ENCODE measurements at places on chromosomes 5 and 9.

GRCh38 chr5:150017226-150018005 is 16.9 kb downstream of the HMGXB3 start:
- no peak for DNase-seq

GRCh38 chr9:37640246-37640645 is 10.5 kb upstream of the FRMPD1 start:
- DNase-seq = no peak

- DNase-seq = no peak
These were observed 348.9 kb downstream of the ARHGEF28 start for GRCh38 chr5:73974871-73975360.

DNA sequence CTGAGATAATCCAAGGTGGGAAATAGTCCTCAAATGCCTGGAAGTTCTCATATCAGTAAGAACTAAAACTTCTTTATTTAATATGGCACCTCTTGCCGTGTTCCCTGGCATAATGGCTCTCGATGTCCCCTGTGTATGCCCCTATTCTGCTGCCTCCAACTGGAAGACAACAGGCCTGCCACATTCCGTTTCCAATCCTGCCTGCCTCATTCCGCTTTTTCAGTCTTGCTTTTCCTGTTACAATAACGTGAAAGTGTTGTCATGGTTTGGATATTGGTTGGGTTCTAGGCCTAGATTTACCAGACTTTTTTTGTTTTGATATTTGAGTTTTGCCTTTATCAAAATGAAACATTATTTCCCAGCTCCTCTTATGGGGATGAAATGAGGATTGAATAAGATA is 98.2 kb downstream of the FOCAD start:
- no peak for DNase-seq

GRCh38 chr5:128135286-128135685 is 51.7 kb downstream of the SLC12A2 start:
- DNase-seq = no peak

- DNase-seq = no peak
These were observed 290.1 kb upstream of the ZNF608 start for GRCh38 chr5:125036494-125036893.

- peak; percentile 66 for DNase-seq
These were observed 75.4 kb upstream of the ANKH start for GRCh38 chr5:14946815-14947620.

DNA sequence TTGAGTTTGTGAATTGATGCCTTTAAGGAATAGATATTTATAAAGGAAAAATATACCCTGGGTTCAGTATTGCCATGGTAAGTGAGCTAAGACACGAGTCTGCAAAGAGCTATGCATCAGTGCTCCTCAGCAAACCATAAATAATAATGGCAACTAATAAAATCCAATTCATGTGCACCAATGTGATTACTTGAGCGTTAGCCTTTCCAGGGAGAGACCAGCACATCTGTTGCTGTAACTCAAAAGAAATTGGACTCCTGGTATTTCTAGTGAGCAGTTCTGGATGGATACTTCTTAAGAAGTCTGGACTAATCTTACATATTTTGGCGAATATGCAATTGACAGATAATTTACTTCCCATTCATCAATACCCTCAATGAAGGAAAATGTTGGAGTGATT is 373.3 kb downstream of the ARHGEF28 start:
- DNase-seq = no peak

- DNase-seq = no peak
These were observed 93.0 kb upstream of the COL5A1 start for GRCh38 chr9:134548618-134549017.

Data from CD4-positive, alpha-beta T cell treated with Interleukin-17A for 1 hour (primary cell).